Effector memory CD8-positive, alpha-beta T cell (primary cell): ENCODE measurements at places on chromosomes 6 and 20.

DNA sequence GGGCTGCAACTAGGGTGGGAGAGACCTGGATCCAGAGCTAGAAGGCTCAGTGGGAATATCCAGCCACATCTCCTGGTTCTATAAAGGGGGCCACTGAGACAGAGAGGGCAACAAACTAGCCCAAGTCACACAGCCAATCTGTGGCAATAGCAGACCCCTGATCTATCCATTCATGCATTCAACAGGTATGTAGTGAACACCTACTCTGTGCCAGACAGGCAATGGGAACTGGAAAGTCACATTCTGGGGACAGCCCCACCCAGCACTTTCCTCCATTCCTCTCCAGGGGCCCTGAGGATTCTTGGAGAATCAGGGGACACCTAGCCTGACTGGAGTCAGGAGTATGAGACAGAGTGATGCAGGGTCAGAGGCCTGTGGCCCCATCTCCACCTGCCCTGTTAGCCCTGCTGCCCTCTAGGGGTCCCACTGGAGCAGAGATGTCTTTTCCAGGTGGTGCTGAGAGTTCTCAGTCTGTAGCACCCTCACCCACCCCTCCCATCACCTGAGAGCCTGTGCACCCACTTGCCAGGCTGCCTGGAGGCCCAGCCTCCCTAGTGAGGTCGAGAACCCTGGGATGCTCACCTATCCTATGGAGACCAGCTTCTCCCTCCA lies 13.6 kb downstream of the BPIFA2 start:
- no peak for DNase-seq
- H3K4me3 ChIP-seq, result no peak overlapping the region
- no peaks in the 10 kb centered on the region for H3K36me3 ChIP-seq
- H3K27ac ChIP-seq, result no peak overlapping the region
- H3K27me3 ChIP-seq, result peaks cover 17% of the 10 kb centered on the region
- no peaks in the 10 kb centered on the region for H3K4me1 ChIP-seq

DNA sequence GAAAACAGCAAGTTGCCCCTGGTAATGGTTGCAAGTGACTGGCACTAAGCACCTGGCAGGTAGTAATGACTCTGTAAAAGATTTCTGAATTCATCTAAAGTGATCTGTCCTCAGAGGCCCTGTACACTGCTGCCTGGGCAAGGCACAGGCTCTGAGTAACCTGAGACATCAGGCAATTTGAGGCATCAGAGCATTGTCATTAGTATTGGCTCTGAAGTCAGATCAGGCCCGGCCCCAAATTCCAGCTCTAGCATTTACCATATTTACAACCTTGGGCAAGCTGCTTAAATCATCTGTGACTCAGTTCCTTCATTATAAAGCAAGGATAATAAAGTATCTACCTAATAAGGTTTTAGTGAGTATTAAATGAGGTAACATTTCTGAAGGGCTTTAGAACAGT lies 17.3 kb upstream of the TENT5A start:
- H3K27me3 ChIP-seq, result no peaks in the 10 kb centered on the region
- no peaks in the 10 kb centered on the region for H3K36me3 ChIP-seq
- no peak overlapping the region for H3K4me3 ChIP-seq
- DNase-seq, result no peak

- no peak overlapping the region for H3K4me3 ChIP-seq
- DNase-seq, result no peak
- H3K27ac ChIP-seq, result no peak overlapping the region
- H3K36me3 ChIP-seq, result no peaks in the 10 kb centered on the region
- no peaks in the 10 kb centered on the region for H3K4me1 ChIP-seq
Measured at GRCh38 chr20:19977373-19977770, 39.8 kb upstream of the NAA20 start.

GRCh38 chr6:144710207-144710606 lies 425.1 kb downstream of the UTRN start:
- H3K4me1 ChIP-seq, result peaks cover 10% of the 10 kb centered on the region
- DNase-seq, result no peak
- H3K36me3 ChIP-seq, result peaks cover 14% of the 10 kb centered on the region
- no peak overlapping the region for H3K4me3 ChIP-seq

DNA sequence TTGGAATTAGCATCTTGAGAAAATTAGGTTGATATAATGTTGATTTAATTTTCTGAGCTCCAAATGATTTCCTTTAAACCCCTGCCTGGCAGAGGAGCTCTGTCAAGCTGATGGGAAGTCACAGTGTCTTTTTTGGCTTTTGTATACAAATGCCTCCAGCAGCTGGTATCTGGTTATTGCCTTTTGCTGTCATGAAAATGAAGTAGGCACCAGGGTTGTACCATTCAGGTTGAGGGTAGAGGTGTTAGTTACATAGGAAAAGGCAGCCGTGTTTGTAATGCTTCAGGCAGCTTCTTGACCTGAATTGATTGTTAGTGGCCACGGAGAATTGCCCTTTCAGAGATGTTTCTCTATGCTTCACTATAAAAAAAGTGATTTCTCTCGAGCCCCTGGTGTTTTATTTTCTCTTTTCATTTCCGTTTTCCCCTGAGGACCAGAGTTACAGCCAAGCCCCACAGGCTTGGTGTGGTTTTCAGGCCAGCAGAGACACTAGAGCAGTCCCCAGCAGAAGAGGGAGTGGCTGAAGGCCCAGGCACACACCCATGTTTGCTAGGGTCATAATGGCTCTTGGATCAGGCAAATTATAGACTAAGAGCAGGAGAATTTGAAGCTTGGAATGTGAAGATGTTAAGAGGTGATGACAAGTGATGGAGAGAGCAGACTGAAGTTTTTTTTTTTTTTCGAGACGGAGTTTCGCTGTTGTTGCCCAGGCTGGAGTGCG lies 21.6 kb downstream of the CMTR1 start:
- H3K4me1 ChIP-seq, result peaks cover 6% of the 10 kb centered on the region
- H3K27ac ChIP-seq, result peak overlapping the region; percentile 88
- H3K27me3 ChIP-seq, result no peaks in the 10 kb centered on the region
- H3K36me3 ChIP-seq, result peaks cover 70% of the 10 kb centered on the region

- H3K4me1 ChIP-seq, result peaks cover 9% of the 10 kb centered on the region
- no peaks in the 10 kb centered on the region for H3K36me3 ChIP-seq
- no peak overlapping the region for H3K27ac ChIP-seq
- DNase-seq, result no peak
- H3K27me3 ChIP-seq, result peaks cover 12% of the 10 kb centered on the region
Measured at GRCh38 chr6:168163096-168163731, 84.2 kb upstream of the FRMD1 start.

- H3K4me3 ChIP-seq, result no peak overlapping the region
- no peaks in the 10 kb centered on the region for H3K27me3 ChIP-seq
- no peak overlapping the region for H3K27ac ChIP-seq
- no peak for DNase-seq
- H3K4me1 ChIP-seq, result peaks cover 26% of the 10 kb centered on the region
- peaks cover 21% of the 10 kb centered on the region for H3K36me3 ChIP-seq
Measured at GRCh38 chr6:33250731-33251130, 20.9 kb downstream of the VPS52 start.

GRCh38 chr6:133977983-133978895 lies 25.2 kb downstream of the TBPL1 start:
- H3K27ac ChIP-seq, result peak overlapping the region; percentile 65
- H3K27me3 ChIP-seq, result no peaks in the 10 kb centered on the region
- DNase-seq, result no peak
- peaks cover 14% of the 10 kb centered on the region for H3K36me3 ChIP-seq
